ENCODE measurements at places on chromosomes 1 and 21.

DNA sequence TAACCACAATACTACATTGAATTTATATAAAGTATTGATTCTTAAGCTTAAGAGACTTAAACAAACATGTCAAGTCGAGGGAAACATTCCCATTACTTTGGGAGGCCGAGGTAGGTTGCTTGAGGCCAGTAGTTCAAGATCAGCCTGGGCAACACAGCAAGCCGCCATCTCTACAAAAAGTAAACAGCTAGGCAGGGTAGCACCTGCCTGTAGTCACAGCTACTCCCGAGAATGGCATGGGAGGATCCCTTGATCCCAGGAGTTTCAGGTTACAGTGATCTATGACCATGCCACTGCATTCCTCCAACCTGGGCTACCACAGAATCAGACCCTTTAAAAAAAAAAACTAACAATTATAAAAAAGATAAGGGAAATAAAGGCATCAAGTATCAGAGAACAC is 50.4 kb downstream of the EIF4G3 start:
- DNase-seq = no peak

DNA sequence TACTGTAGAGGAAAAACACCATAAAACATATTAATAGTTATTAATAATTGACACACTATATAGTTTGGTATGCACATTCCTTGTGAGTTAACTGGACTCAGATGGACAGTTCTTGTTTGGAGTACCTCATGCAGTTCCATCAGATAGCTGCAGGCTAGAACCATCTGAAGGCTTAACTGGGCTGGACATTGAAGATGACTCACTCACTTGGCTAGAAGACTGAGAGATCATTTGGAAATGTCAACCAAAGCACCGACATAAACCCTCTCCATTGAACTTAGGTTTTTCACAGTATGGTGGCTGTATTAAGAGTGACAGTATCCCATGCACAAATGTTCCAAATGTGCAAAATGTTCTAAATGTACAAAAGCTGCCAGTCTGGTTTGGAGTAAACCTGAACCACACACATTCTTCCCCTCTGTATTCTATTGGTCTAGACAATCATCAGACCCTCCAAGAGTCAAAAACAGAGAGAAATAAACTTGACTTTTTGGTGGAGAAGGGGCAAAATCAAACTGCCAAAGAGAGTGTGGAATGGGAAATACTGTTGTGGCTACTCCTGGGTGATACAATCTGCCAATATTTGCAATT is 708.4 kb downstream of the KCNT2 start:
- no peak for DNase-seq

GRCh38 chr1:203720242-203720641 is 44.7 kb upstream of the LAX1 start:
- DNase-seq = no peak

GRCh38 chr1:206678490-206678889 is 6.2 kb upstream of the MAPKAPK2 start:
- DNase-seq = no peak

DNA sequence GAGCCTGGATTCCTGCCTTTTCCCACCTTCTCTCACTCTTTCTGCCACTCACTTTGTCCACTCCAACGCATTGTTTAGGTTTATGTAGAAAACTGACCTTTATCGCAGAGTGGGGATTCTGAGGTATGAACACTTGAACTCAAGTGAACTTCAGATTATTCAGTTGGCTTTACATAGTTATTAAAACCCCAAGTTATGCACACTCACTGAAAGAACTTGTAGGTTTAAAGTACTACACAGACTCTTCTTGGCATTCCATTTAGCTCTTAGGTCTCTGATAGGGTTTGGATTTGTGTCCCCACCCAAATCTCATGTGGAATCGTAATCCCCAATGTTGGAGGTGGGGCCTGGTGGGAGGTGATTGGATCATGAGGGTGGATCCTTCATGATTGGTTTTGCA is 39.9 kb downstream of the RTCA start:
- DNase-seq = no peak

- no peak for DNase-seq
Observed at GRCh38 chr1:203151362-203152157, 24.0 kb downstream of the ADORA1 start.

- DNase-seq = no peak
Observed at GRCh38 chr1:79969886-79970285, 963.4 kb upstream of the ADGRL4 start.

DNA sequence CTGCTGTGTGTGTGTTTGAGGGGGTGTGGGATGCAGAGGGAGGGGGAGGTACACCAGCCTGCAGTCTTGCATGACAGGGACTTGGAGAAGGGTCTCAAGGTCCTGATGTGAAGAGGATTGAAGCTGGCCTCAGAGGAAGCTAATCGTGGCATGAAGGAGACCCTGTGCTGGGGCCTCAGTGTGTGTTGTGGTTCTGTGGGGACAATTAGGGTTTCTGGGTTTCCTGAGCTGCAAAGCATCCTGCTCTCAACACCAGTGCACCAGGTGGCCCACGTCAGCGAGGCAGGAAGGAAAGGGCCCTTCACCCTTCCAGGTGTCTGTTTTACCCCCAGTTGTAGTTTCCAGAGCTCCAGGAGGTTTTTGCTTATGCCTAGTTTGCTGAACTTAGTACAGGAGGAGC is 52.8 kb downstream of the TENT5C start:
- peak; percentile 35 for DNase-seq

DNA sequence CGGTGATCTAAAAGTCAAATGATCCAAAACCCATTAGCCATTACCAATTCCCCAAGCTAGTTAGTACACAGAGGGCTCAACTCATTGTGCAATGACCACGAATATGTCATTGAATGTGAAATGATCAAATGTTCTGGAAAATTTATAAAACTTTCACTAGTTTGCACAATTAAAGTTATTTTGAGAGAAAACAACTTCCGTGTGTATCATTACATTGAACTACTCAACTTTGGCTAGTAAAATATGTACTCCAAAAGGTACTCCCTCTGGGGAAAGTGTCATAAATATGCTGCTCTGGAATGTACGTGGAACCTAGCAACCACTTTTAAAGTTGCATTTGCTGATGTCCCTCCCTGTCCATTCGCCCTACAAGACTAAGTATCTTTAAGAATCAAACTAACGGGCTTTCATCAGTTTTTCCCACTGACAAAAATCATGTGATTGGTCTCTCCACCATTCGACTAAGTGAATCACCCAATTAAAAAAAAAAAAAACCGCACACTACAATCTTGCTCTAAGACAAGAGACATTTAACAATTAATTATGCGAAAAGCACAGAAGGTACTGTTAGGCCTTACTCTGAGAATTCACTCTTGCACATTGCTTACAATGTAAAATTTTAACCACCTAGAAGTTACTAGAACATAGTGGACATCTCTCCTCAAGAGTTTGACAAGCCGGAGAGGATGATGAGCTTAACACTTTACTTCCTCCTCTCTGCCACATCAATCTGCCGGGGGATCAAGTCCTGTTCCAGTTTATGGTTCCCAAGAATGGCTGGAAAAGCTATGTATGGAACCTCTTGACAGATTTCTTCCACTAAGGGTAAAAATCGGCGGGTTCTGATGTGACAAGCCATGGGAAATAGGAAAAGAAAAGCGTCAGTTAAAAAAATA is 1.2 kb downstream of the ACBD3 start:
- DNase-seq = no peak

DNA sequence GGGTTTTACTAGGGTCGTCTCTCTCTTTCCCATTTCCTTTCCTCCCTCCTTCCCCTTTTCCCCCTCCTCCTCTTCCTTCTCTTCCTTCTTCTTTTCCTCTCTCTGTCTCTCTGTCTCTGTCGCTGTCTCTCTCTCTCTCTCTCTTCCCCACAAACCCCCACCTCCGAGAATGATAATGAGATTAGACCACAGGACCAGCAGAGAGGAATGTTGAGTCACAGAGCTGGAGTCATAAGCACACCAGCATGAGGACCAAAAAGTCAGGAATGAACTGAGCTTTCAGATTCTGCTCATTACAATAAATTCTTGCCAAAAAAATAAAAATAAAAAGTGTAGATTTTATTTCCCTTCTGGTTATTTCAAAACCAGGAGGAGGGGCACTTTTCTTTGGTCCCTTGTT is 377.4 kb downstream of the LTN1 start:
- DNase-seq = no peak

DNA sequence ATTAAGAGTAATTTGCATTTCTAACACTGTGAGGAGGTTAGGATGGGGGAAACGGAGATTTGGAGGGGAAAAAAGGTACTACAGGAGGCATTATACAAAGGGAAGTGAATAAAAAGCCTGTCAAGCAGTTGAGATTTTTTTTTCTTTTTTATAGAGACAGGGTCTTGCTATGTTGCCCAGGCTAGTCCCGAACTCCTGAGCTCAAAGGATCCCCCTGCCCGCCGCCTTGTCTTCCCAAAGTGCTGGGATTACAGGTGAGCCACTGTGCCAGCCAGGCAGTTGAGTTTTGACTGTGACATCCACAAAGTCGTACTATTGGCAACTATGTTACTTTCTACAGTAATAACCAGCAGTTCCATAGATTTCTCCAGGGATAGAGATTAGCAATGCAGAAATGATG is 2.6 kb downstream of the CLCC1 start:
- no peak for DNase-seq

GRCh38 chr21:36160850-36161178 is 4.2 kb downstream of the DOP1B start:
- DNase-seq = no peak

DNA sequence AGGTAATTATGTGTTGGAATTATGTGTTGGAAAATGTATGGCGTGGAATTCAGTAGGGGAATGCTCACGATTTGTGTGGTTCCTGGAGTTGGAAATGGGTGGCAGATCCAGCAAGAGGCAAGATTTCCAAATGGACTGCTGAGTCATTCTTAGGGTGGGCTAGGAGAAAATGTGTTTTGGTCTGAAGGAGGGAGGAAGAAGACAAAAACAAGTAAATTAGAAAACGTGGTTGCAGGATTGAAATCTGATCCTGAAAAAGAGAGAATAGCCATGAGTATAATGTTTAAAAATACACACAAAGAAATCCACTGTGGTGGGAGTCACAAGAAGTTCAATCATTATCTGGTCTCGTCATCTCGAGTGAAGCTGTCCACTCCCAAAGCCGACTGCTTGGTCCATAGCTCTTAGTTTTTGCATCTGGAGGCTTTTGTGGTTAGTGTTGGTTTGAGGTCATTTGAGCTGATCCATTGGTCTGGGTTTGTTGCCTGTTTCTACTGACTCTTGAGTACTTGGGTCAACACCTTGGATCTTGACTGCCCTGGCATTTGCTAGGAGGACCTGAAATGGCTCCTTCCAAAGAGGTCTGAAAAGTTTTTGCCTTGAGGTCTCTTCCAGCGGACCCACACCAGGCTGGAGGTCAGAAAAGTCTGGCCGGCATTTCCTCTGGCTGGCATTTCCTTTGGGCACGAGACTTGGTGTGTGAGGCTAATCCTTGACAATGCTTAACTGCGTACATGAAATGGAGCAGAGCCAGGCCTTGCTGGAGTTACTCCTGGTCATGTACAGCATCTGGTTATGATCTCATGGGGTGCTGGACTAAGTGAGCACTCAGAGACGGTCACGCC is 9.2 kb downstream of the MX2 start:
- DNase-seq = no peak

DNA sequence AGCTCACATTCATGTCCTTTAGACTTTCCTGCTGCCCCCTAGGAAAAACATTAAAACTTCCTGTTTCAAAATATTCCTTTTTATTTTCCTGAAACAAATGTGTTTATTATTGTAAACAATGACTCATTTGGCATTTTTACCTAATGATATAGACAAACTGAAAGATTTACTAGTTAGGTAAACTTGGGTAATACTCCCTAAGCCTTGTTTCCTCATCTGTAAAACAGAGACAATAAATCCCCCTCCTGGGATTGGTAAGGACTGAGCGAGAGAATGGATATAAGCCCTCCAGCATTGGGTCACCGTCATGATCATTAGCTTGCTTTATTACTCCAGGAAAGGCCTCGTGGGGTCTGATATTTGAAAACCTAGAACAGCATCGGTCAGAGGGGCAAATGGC is 59.8 kb downstream of the LPAR3 start:
- DNase-seq = no peak

GRCh38 chr1:170959385-170959784 is 24.1 kb downstream of the MROH9 start:
- DNase-seq = no peak

- DNase-seq = no peak
Observed at GRCh38 chr1:35120458-35121133, 41.4 kb downstream of the ZMYM1 start.

DNA sequence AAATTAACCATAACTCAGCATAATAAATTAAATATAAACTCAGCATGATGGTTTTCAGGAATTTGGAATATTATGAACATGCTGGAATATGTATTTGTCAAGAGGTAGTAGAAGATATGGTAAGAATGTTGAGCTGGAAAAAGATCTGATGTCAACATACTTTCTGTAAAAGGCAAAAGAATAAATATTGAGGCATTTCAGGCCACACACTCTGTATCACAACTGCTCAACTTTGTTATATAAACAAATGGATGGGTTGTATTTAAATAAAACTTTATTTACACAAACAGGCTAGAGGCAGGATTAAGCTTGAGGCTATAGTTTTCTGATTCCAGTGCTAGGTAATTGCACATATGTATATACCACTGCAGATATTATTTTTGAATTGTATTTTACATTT is 1409.4 kb downstream of the MRPL39 start:
- DNase-seq = no peak

DNA sequence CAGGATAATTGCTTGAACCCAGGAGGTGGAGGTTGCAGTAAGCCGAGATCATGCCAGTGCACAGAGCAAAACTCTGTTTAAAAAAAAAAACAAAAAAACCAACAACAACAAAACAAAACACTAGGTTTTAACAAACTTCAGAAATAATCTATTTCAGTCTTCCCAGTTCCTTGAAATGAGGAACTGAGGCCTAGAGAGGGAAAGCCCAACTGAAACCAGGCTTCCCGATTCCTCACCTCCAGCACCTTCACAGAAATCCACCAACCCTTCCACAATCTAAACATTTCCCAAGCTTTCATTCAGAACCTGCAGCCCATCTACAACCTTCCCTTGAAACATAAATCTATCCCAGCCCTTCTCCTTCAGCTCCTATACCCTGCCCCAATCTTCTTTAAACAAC is 612 bp upstream of the CD52 start:
- DNase-seq = no peak

DNA sequence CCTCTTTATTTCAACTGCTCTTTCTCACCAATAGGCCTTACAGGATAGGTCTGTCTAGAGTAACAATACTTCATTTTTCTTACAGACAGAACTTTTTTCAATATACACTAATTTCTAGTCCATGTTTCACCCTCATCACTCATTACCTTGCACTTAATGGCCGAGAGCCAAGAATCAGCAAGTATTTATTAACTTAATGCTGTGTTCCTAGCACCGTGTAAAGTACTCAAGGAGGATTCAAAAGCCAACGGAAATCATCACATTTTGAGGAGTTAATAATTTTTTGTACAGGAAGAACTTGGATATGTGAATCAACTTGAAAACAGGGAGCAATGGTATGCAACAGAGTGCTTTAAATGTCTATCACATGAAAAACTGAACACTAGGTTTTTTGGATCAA is 102.0 kb downstream of the PTPN14 start:
- DNase-seq = no peak

DNA sequence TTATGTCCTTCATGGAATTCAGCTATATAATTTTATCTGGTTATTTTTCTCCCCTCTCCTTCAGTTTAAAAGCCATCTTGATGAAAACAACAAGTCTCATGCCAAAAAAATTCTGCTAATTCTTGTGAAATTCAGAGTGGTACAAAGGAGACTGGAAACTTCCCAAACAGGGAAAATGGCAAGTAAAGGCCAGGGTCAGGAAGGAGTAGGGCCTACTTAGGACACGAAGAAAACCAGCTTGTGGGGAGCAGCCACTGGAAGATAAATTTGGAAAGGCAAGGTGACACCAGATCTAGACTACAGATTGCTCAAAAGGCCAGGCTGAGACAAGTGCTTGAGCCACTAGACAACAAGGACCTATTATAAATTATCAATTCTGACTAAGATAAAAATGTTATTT is 6.4 kb downstream of the TSTD1 start:
- no peak for DNase-seq
